ENCODE measurements at places on chromosomes 13 and 19.
A peak's percentile ranks its signal among the peaks of the same experiment; 100 is the strongest.

DNA sequence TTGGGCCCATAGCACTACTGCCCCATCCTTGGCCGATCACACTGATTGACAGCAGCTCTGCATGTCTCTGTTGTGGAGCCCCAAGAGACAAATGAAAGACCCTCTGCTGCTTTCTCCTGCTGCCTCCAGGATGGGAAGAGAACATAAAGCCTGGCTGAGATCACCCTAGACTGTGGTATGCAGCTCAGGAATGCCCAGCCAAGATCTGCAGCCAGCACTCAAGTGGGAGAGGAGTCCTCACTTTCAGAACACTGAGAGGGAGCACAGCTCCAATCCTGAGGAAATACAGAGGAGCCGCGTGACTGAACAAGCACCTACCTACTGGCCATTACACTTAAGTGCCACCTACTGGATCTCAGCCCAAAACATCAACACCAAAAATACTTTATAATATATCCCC is 203.0 kb downstream of the POSTN start:
- DNase-seq = peak; percentile 62

DNA sequence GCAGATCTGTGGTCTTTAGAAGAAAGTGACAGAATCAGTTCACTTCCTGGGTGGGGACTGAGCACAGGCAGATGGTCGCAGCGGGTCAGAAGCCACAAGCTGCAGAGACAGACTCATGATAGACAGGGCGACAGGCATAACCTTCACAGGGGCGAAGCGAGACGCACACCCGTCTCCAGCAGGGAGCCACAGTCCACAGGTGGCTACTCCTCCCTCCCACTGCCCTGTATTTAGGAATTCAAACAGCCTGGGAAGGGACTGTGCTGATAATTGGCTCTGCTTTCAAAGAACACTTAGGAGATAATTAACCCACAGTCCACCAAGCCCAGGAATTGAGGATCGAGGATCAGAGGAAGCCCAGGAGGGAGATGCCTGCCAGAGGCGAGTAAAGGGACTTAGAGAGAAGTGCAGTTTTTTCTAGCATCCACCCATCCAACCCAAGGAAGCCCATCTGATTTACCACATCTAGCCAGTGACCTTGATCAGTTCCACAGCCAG is 23.2 kb downstream of the RFX2 start:
- no peak for DNase-seq

GRCh38 chr13:34777089-34777913 is 164.8 kb upstream of the NBEA start:
- no peak for DNase-seq

GRCh38 chr19:48878196-48879024 is 6.2 kb downstream of the PPP1R15A start:
- DNase-seq = peak; percentile 23

DNA sequence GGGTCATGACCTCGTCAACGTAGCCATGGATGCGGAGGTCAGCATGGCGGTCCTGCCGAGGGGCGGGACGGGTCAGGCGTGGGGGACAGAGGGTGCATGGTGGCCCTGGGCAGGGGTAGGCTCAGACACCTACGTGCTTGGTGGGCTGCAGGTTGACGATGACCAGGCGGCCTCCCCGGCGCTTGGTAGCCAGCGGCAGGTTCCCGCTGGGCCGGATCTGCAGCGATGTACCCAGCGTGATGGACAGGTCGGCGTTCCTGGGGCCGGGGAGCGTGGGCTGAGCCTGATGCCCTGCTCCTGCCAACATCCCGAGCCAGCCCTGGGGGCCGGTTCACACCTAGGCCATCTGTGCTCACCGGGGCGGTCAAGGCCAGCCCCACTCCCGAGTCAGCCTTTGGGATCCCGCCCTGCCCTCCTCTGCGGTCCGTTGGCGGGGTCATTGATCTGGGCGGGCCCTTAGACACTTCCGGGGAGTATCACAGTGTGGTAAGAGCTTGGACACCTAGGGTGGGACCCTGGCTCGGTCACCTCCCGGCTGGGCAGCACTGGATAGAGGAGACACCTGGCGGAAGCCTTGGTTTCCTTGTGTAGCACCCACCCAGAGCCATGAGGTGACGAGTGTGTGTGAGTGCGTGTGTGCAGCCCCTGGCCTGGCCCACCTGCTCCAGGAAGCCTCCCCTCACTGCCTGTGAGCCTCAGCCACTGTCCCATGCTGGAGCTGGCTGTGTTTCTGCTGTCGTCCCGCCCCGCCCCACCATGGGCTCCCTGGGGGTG is 7.3 kb downstream of the SIRT6 start:
- DNase-seq = no peak

DNA sequence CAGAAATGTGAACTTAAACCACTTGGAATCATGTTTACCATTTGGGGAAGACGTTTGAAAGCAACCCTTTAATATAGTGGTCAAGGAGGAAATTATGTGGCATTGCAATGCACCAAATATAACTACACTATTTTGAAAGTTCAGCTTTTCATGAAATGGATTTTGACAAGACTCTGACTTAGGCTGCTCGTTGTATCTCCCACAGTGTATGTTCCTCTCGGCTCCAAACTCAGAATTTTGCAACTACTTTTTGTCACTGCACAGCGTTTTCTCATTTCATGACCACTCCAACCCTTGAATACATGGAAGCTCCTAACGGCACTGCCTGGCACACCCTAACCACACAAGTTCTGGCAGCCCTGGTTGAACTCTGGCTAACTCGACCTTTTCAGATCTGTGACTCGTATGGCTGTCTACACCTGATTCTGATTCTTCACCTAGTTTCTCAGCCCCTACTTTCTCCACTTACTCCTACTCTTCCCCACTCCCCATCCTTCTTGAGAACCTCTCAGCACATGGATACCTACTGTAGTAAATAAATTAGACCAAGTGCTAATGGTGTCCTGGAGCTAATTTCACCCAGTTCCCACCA is 7.0 kb upstream of the POMP start:
- no peak for DNase-seq

DNA sequence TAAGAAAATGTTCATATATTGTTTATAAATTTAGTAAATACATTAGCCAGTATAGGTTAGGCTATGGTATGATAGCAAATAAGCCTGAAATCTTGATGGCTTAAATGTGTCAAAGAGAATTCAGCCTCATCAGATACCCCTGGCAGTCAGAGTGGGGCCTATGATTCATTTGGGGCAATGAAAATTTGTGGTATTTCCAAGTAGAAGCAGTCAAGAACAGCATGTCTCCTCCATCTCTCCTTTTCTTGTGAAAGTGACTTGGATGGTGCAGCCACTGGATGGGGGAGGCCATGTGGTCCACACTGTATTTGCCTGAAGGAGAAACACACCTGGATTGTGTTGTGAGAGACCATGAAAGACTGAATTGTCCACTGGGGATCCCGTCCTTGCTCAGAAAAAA is 82.7 kb downstream of the DLEU7 start:
- DNase-seq = peak; percentile 34

DNA sequence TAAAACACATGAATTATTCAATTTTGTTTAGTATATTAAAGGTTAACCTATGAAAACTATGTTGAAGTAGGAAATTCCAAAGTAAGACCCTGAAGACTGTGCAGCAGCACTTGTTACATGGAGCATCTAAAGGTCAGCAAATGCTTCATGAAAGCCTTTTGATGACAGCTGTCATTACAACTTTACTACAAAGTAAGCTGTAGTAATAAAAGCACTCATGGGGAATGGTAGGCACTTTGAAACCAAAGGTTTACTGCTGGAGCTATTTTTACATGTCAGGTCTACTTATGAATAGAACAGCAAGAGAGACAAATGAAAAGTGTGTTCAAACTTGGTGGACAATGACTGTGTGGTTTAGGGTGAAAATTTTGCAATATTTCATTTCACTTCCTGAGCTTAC is 672.5 kb upstream of the PCDH20 start:
- no peak for DNase-seq

GRCh38 chr19:16446724-16447368 is 24.9 kb downstream of the EPS15L1 start:
- peak; percentile 78 for DNase-seq

DNA sequence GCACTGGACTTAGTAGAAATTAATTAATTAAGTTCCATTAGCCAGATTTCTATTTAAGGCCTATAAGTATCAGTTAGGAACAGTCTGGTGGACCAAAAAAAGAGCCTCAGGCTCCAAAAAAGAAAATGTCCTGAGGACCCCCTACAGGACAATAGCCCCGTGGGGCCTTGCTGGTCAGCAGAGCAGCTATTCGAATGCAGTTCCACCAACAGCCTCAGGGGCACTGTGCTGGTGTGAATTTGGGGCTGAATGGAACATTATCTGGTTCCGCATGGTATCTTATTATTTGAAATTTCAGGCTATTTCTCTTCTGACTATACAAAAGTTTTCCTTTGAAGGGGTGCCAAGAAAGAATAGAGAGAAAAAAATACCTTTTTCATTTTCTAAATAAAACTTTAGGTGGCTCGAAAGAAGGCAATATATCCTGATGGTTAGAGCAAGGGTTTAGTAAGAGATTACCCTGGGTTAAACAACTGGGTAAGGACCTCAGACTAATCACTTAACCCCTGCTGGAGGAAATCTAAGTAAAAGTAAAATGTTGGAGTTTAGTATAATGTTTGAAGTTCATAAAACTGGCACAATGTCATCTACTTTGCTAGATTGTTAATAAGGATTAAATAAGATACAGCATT is 147.2 kb downstream of the MIPEP start:
- DNase-seq = no peak

DNA sequence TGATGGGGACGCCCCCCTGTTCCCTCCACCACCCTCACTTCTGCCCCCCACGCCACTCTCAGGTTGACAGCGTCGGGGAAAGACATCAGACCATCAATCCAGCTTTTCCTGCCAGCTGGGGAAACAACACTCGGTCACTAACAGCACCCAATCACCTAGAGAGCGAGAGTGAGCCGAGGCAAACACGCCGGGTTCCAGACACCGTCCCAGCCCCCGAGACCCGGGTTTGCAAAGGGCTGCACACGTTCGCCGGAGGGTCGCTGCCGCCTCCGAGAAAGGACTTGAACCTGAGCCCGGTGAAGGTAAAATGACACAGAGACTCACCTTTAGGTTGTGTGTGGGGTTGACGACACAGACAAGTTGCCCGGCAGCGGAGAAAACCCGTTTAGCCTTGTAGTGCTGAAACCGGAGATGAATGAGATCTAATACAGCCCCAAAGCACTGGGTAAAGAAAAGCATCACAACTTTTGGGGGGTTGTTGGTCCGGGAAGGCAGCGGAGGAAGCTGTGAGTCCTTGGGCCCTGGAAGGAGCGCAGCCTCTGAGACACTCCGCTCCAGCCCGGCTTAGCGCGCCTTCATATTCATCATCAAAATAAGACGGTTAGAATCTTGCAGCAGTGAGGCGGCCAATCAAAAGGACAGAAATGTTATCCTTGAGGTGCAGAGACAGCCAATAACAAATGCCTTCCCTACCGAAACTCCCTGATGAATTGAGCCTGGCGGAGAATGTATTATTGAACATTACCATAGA is at the start of gene SIAH3:
SIAH3 (minus strand) TSS at position 583 of the 751 bp plus-strand sequence; CDS start at position 459, 124 bp downstream.
- no peak for DNase-seq

DNA sequence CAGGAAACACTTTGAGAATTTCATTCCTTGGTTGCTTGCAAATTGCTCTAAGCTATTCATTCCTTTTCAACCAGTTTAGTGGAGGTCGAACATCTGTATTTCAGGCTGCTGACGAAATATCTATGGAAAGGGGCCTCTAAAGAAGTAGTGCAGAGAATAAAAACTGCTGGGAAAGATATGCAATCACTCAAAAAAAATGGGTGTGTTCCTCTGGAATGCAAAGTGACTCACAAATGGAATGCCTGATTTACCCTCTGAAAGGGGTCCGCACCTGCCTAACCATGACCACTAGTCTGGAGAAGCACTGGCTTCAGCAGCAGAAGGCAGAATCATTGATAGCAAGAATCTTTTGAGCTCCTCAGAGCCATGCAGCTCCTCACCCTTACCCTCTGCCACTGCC is 129.4 kb downstream of the PCDH9 start:
- DNase-seq = no peak

DNA sequence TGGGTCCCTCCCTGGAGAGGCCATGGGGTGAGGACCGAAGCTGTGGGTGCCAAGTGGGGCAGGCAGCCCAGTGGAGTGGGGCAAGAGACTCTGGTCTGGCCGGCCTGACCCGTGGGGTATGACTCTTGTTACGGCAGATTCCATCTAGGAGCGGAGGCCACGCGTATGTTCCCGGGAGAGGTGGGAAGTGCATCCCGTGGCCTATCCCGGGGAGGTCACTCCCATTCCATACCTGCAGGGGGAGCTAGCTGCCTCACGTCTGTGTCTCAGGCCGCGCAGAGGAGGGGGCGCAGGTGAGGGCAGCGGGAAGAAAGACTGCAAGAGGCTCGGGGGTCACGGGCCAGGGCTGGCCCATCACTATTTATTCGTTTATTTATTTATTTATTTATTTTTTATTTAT is 4.9 kb downstream of the CSNK1G2 start:
- DNase-seq = peak; percentile 20

GRCh38 chr13:74835579-74835978 is 646.4 kb downstream of the TBC1D4 start:
- no peak for DNase-seq

DNA sequence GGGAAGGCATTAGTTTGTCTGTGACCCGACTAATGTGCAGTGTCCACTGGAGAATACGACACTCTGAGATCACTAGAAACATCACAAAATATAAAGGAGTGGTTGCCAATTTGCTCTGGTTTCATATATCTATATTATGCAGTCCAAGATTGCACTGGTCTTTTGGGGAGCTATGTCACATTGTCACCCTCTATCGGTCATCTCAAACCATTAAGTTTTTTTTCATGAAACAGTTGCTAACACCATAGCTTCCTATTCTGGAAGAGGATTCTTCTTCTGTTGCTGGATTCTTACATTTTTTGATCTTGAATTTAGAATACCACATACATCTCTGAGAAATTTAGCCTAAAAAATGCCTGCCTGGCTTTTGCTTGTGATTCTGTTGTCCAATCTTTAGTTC is 168.6 kb downstream of the LACC1 start:
- DNase-seq = peak; percentile 9

DNA sequence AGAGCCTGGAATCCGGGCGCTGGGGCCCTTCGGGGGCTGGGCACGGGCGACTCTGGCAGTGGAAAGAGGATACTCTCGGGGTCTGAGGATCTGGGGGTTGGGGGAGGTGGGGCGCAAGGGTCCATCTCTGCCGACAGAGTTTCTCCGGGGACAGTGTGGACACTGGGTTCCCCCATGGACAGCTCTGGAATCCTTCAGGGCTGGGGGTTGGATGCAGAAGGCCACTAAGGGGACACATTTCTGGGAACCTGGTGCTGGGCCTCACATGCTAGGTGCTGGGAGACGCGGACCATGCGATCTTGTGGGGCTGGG is 2.3 kb downstream of the TGFBR3L start:
- DNase-seq = no peak

GRCh38 chr13:42109957-42110356 is 61.5 kb downstream of the DGKH start:
- DNase-seq = no peak

DNA sequence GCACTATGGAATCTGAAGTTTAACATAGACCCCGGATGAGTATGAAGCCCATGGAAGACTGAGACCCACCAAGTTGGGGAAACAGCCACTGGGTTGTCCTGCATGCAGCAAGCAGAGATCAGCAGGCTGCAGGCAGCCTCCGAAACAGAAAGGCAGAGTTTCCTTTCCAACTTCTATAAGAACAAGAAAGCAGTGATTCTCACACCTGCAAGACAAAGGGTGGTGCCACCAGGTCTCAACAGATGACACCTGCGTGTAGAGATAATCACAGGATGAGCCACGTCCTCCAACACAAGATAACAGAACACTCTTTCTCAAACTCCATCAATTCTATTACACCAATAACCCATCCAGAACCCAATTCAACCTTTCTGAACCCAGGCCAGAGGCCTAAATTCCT is 457.9 kb downstream of the FOXO1 start:
- no peak for DNase-seq
